Stimulated activated CD8-positive, alpha-beta memory T cell treated with anti-CD3 and anti-CD28 coated beads, Interleukin-15, amount 100 ng/mL, for 48 hours (primary cell): ENCODE measurements at places on chromosomes 3 and 15.

GRCh38 chr3:122960652-122961051 is 66.9 kb downstream of the SEMA5B start:
- DNase-seq, result no peak

- no peak for DNase-seq
Measured at GRCh38 chr3:79111375-79112052, 656.3 kb downstream of the ROBO1 start.

DNA sequence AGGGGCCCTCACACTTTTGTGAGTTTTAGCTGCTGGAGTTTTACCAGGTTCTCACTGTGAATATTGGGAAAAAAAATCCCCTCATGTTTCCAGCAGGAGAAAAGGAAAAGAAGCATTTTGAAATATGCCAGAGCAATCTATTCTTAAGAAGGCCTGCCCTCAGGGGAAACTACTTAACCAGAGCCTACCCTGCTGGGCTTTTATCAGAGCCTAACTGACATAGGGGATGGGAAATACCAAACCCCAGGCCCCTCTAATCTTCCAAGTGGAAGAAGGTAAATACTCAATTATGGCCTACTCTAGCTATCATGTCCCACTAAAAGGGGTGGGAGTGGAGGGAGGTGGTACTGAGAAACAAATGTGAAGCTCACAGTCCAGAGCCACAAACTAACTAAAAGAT is 68.7 kb upstream of the NMNAT3 start:
- DNase-seq, result no peak

DNA sequence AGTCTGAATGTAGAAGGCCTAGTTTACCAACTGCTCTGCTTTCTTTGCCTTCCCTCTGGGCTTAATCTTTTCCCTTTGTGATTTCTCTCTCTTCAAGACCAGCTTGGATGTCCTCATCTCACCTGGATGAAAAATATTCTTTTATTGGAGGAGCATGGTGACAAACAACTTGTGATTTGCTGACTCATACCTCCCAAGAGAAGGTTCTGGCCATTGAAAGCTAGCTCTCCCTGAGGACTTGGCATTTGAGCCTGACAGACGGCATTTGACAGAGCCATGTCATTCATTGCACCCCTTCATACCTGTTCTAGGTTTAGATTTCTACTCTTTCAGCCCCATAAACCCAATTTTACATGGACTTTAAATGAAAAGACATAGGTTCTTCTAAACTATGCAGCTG is 33.3 kb downstream of the ATG7 start:
- no peak for DNase-seq

- DNase-seq, result no peak
Measured at GRCh38 chr15:51751697-51752683, 593 bp downstream of the TMOD2 start.

- DNase-seq, result no peak
Measured at GRCh38 chr3:88668180-88668579, 439.2 kb upstream of the EPHA3 start.
